ENCODE measurements at places on chromosomes 3 and 15. TPM values are rescaled to one million over a fixed set of nuclear protein-coding genes. Genes with fewer than 3 reads are reported as not detected.

- H3K4me1 ChIP-seq: no peaks in the 10 kb centered on the region
- H3K27ac ChIP-seq: no peak overlapping the region
- no peaks in the 10 kb centered on the region for H3K36me3 ChIP-seq
- no peak overlapping the region for H3K4me3 ChIP-seq
Measured at GRCh38 chr3:84082726-84083125, 876.1 kb upstream of the CADM2 start.

DNA sequence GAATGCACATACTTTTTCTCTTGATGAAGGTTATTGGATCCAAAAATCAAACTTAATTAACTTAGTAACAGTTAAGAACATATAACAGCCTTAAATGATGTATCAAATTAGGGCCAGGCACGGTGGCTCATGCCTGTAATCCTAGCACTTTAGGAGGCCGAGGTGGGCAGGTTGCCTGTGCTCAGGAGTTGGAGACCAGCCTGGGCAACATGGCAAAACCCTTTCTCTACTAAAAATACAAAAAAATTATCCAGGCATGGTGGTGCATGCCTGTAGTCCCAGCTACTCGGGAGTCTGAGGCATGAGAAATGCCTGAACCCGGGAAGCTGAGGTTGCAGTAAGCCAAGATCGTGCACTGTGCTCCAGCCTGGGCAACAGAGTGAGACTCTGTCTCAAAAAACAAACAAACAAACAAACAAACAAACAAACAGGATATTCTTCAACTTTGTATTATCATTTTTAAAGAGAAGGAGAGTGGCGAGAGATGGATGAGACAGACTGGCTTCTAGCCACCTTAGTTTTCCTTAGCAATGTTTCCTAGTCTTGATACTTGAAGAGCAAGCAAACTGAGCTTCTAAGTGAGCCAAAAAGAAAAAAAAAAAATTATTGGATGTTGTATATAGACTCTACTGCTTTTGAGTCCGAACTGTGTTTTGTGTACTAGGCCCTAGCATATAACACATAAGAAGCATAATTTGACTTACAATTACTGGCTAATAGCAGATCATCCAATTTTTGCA lies 13.8 kb downstream of the SPRED1 start:
- H3K27ac ChIP-seq: no peak overlapping the region
- DNase-seq: no peak
- H3K27me3 ChIP-seq: no peaks in the 10 kb centered on the region

The CCDC39 gene
- polyA plus RNA-seq: 0.02 TPM

DNA sequence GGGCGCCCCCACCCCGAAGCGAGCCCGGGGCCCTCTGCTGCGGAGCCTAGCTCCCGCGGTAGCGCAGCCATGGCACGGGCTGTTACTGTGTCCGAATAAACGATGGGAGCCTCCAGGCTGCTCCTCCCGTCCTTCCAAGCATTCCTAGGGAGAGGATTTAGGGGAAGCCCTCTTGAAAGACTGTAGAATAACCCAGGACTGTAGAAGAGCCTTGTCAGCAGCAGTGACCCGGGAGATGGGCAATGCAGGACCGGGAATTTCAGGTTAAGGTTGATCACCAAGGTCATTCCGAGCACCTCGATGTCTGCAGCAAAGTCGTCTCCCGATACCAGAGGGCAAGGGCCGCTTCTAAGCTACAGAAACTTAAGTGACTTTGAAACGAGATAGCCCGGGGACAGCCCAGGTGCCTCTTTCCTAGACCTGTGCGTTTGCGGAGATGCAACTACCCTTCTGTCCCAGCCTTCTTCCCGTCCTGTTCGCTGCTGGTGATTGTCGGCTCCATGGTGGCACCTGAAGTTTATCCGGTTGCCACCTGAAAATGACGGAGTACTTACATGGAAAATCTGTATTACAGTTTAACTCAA lies 753 bp upstream of the MYO5A start:
- H3K27me3 ChIP-seq: no peaks in the 10 kb centered on the region
- peak overlapping the region; percentile 50 for H3K4me3 ChIP-seq
- no peak overlapping the region for H3K27ac ChIP-seq

The MOBP gene
- 0.16 TPM for polyA plus RNA-seq

DNA sequence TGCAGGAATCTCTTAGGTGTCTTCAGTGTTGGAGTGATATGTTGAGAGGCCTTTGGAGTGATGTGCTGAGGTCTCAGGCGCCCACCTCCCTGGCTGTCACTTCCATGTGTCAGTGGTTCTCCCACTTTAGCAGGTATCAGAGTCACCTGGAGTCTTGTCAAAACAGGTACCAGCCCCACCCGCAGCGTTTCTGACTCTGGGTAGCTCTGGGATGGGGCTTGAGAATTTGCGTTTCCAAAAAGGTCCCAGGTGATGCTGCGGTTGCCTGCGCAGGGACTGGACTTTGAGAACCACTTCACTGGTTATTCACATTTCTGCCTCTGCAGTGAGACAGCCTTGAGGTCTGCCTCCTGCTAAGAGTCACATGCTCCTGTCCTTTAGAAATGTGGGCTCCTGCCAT lies 15.5 kb downstream of the UMPS start:
- no peaks in the 10 kb centered on the region for H3K4me1 ChIP-seq
- peaks cover 58% of the 10 kb centered on the region for H3K36me3 ChIP-seq
- no peak overlapping the region for H3K4me3 ChIP-seq

GRCh38 chr3:47398228-47398627 lies 17.4 kb downstream of the PTPN23 start:
- H3K4me3 ChIP-seq: no peak overlapping the region
- H3K27ac ChIP-seq: no peak overlapping the region
- DNase-seq: no peak
- peaks cover 7% of the 10 kb centered on the region for H3K4me1 ChIP-seq

The TMEM212 gene
- polyA plus RNA-seq: not detected

- no peak overlapping the region for H3K4me3 ChIP-seq
- DNase-seq: no peak
- no peaks in the 10 kb centered on the region for H3K4me1 ChIP-seq
- H3K36me3 ChIP-seq: no peaks in the 10 kb centered on the region
Measured at GRCh38 chr3:34363881-34364280, 565.5 kb downstream of the PDCD6IP start.

- H3K36me3 ChIP-seq: no peaks in the 10 kb centered on the region
- no peak for DNase-seq
- H3K27ac ChIP-seq: no peak overlapping the region
- no peaks in the 10 kb centered on the region for H3K4me1 ChIP-seq
- no peaks in the 10 kb centered on the region for H3K27me3 ChIP-seq
Measured at GRCh38 chr3:70383360-70383831, 71.0 kb upstream of the MDFIC2 start.

DNA sequence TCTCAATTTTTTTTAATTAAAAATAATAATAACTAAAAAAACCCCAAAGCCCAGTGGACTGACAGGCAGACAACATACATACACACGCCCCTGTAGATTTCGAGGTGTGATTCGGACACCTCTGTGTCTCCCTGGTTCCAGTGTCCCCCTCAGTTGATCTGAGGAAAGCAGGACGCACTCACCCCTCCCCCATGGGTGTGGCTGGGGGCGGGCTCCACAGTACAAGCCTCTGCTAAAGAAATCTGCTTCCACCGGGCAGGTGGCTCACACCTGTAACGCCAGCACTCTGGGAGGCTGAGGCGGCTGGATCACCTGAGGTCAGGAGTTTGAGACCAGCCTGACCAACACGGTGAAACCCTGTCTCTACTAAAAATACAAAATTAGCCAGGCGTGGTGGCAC lies 33.8 kb upstream of the BLM start:
- H3K27ac ChIP-seq: no peak overlapping the region
- no peaks in the 10 kb centered on the region for H3K36me3 ChIP-seq
- H3K27me3 ChIP-seq: no peaks in the 10 kb centered on the region
- H3K4me3 ChIP-seq: no peak overlapping the region
- no peak for DNase-seq

DNA sequence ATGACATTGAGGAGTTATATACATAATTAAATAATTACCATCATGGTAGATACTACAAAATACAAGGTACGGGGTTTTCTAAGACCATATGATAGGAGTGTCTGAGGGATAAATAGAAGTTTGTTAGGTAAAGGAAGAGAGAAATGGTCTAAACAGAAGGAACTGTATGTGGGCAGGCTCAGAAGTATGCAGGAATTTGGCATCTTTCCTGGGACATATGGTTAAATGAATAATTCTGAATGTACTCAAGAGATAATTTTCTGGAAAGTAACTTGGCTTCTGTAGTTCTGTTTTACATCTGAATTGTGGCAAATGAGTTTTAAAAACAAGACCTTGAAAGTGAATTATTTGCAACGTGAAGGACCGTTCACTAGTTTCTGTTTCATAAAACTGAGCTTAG lies 17.5 kb downstream of the LMCD1 start:
- no peaks in the 10 kb centered on the region for H3K36me3 ChIP-seq
- H3K4me1 ChIP-seq: peaks cover 6% of the 10 kb centered on the region
- H3K27ac ChIP-seq: no peak overlapping the region
- no peaks in the 10 kb centered on the region for H3K27me3 ChIP-seq

DNA sequence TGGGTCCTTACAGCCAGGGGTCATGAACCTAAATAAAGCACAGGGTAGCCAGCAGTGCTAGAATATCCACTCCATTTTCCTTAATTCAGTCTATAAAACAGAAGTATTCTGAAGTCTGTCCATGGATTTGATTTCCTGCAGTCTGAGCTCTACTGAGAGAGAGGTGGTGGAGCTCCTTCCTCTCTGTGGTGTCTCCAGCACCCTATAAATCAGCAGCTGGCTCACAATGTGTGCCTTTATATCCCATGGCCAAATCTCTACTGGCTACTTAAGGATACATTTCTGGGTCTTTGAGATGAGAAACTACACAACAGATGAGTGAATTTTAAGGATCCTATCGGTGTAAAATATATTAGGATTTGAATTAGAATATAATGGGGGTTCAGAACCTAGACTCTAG lies 339.9 kb upstream of the RBMS3 start:
- H3K36me3 ChIP-seq: no peaks in the 10 kb centered on the region
- DNase-seq: no peak
- H3K27ac ChIP-seq: peak overlapping the region; percentile 20
- H3K27me3 ChIP-seq: no peaks in the 10 kb centered on the region
- H3K4me3 ChIP-seq: no peak overlapping the region
- no peaks in the 10 kb centered on the region for H3K4me1 ChIP-seq

DNA sequence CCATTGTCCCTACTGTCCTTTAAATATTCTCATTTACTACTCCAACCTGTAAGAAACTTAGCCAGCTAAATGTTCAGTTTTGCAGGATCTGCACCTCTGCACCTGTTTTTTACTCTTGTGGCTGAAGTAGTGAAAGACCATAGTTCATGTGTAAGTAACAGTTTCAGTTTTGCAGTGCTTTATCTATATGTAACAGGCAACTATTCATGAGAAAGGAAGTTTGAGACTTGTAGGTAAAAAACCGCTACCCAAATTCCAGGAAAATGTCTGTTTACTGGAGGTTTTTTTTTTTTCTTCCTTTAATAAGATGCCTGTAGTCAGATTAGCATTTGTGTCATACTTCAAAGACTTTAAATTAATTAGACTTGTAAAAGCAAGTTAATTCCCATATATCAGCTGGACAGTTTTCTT lies 25.4 kb upstream of the MBNL1 start:
- H3K4me3 ChIP-seq: peak overlapping the region; percentile 43
- no peak for DNase-seq
- H3K4me1 ChIP-seq: peaks cover 17% of the 10 kb centered on the region
- H3K27ac ChIP-seq: peak overlapping the region; percentile 88

DNA sequence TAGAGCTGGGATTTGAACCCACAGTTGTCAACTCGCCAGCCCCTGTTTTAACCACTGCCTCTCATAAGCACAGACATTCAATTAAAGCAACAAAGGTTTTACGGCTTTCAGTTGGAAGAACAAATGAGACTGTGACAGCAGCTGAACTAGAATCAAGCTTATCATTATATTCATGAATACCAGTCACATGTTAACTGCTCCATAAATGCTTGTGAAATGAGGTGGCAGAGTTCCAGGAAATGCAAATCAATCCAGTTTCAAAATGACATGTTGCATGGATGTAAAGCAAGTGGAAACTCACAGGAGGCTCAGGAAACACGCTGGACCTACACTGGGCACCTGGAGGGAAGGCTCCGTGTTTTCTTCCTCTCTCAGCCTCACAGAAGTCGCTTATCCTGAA lies 3.9 kb downstream of the GP5 start:
- no peak overlapping the region for H3K4me3 ChIP-seq
- no peaks in the 10 kb centered on the region for H3K36me3 ChIP-seq
- peaks cover 24% of the 10 kb centered on the region for H3K4me1 ChIP-seq

The MYEF2 gene
- polyA plus RNA-seq: 20.4 TPM

DNA sequence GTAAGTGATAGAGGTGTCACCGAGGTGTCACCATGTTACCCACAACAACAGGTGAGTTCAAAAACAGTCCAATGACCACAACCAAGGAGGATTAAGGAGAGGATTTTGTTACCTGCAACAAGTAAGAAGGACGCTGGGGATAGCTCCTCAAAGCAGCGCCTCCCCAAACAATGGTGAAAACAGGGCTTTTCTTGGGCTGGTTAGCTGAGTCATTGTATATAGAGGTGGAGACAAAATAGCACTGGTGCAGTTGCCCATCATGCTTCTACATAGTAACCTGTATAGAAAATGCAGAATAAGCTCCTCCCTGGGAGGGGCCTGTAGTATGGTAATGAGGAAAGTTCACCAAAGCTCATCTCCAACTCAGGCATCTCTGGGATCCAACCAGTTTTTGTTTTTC lies 116.9 kb upstream of the EIF1B start:
- H3K27ac ChIP-seq: no peak overlapping the region
- no peaks in the 10 kb centered on the region for H3K4me1 ChIP-seq
- no peaks in the 10 kb centered on the region for H3K27me3 ChIP-seq
- no peak for DNase-seq

DNA sequence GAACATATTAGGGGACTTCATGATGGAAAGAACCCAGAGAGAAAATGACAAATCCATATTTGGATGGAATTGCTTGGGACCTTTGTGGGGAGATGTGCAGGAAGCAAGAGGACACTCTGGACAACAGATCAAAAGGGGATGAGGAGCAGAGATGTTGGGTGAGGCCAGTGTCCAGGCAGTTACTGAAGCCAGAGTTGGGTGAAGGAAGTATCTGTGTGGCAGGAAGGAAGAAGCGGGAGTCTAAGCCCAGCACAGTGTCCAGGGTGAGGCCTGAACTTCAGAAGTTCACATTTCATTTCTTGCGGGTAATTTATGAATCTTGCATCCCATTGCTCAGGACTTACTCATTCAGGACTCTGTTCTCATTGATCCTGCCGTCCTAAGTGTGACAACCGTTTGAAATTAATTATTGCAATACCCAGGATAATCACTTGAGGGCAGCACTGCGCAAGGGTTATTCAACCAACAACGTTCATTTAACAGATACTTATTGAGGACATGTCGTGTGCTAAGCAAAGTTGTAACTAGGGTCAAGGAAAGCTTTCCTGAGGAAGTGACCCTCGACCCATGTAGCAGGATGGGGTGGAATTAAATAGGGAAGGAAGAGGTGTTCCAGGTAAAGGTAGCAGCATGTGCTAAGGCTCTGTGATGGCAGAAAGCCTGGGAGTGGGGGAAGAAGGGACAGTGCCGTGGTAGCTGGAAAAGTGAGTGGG lies 61.3 kb upstream of the CMTM8 start:
- peak; percentile 82 for DNase-seq
- no peaks in the 10 kb centered on the region for H3K36me3 ChIP-seq
- no peak overlapping the region for H3K27ac ChIP-seq
- H3K27me3 ChIP-seq: no peaks in the 10 kb centered on the region
- no peak overlapping the region for H3K4me3 ChIP-seq

Data from thymus (tissue), 14 donors.